ENCODE measurements at places on chromosomes 4 and X.

DNA sequence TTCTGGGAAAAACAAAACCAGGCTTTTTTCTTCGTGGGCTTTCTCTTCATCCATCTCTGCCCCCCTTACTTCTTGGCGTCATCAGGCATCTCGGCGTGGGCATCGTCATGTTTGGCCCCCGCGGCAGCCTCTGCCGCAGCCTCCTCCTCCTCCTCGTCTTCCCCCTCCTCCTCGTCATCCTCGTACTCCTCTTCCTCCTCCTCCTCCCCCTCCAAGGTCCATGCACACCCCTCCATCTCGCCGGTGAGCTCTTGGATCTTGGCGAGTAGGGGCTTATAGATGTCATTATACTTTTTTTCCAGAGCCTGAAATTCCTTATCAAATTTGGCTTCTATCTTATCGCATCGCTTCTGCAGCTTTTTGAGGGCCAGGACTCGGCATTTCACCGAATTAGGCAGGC is 488 bp downstream of the NAP1L5 start:
- H3K4me3 ChIP-seq = peak overlapping the region; percentile 81
- H3K4me1 ChIP-seq = peaks cover 17% of the 10 kb centered on the region
- peak overlapping the region; percentile 80 for H3K27ac ChIP-seq
- H3K27me3 ChIP-seq = no peaks in the 10 kb centered on the region

DNA sequence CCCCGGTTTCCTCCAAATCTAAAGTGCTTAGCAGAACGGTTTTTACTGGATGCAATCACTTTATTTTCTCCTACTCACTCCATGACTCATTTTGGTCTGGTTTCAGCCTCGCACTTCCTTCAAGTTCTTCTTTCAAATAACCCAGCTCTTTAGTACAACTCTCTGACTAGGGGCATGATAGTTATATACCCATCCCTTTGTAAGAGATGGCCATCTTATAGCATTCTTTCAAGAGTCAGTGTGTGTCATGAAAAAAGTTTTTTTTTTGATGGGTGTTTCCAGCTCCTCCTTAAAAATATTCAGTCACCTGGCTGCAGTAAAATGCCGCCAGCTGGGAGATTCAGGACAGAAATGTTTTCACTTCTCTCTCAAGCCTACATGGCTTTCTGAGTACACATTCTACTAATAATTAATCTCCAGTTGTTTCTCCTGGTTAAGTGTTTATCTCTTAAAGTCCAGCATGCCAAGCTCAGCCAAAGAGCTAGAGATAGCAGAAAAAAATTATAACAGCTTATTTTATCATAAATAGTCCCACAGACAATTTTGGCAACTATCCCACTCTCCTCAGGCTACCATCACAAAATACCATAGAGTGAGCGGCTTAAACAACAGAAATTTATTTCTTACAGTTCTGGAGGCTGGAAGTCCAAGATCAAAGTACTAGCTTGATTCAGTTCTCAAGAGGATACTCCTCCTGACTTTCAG is 139.3 kb downstream of the GASK1B start:
- no peaks in the 10 kb centered on the region for H3K27me3 ChIP-seq
- H3K27ac ChIP-seq = no peak overlapping the region
- DNase-seq = no peak
- H3K36me3 ChIP-seq = no peaks in the 10 kb centered on the region
- no peaks in the 10 kb centered on the region for H3K4me1 ChIP-seq

GRCh38 chr4:113094802-113095201 is 45.3 kb downstream of the ANK2 start:
- H3K4me3 ChIP-seq = no peak overlapping the region
- H3K27me3 ChIP-seq = peaks cover 2% of the 10 kb centered on the region
- H3K4me1 ChIP-seq = no peaks in the 10 kb centered on the region
- H3K27ac ChIP-seq = no peak overlapping the region
- no peak for DNase-seq

- no peak for DNase-seq
- no peak overlapping the region for H3K27ac ChIP-seq
- no peaks in the 10 kb centered on the region for H3K4me1 ChIP-seq
- H3K4me3 ChIP-seq = no peak overlapping the region
- no peaks in the 10 kb centered on the region for H3K36me3 ChIP-seq
- peaks cover 2% of the 10 kb centered on the region for H3K27me3 ChIP-seq
Measured at GRCh38 chrX:37676811-37677210, 8.8 kb upstream of the XK start.

DNA sequence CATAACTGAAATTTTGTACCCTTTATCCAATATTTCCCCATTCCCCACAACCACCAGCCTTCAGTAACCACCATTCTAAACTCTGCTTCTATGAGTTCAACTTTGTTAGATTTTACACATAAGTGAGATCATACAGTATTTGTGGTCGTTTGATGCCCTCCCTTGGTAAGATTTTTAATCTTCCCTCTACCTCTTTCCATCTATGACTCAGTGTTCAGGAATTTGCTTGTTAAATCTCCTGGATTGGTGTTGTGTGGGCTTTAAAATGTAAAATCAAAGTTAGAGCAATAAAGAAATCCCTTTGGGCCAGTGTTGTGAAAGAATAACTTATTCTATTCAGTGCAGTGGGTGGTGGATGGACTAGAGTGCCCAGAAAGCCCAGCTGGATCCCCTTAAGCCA is 37.4 kb downstream of the SLC16A2 start:
- no peaks in the 10 kb centered on the region for H3K4me1 ChIP-seq
- H3K4me3 ChIP-seq = no peak overlapping the region
- no peak for DNase-seq
- no peak overlapping the region for H3K27ac ChIP-seq
- H3K36me3 ChIP-seq = no peaks in the 10 kb centered on the region

DNA sequence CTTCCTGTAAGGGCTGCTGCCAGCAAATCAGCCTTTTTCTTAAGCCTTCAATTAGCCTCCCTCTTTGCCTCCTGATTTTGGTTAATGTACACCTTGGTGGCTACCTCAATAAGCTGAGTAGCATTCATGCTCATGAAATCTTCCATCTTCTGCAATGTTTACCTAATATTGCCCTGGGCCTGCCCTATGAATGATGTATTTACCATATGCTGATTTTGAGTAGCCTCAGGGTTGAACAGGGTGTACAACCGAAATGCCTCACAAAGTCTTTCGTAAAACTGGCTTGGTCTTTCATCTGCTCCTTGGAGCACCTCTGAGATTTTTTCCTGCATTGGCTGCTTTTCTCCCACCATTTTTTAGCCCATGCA is 29.8 kb downstream of the SULT1E1 start:
- no peak overlapping the region for H3K4me3 ChIP-seq
- no peak overlapping the region for H3K27ac ChIP-seq
- H3K36me3 ChIP-seq = no peaks in the 10 kb centered on the region
- DNase-seq = no peak
- H3K27me3 ChIP-seq = no peaks in the 10 kb centered on the region

- H3K36me3 ChIP-seq = no peaks in the 10 kb centered on the region
- H3K4me1 ChIP-seq = no peaks in the 10 kb centered on the region
- H3K27ac ChIP-seq = no peak overlapping the region
- no peaks in the 10 kb centered on the region for H3K27me3 ChIP-seq
- no peak for DNase-seq
Measured at GRCh38 chrX:129347291-129347690, 176.0 kb downstream of the SMARCA1 start.

GRCh38 chr4:88963817-88964216 is 93.2 kb downstream of the FAM13A start:
- H3K4me1 ChIP-seq = peaks cover 4% of the 10 kb centered on the region
- no peak for DNase-seq
- no peaks in the 10 kb centered on the region for H3K36me3 ChIP-seq
- H3K27me3 ChIP-seq = peaks cover 7% of the 10 kb centered on the region
- no peak overlapping the region for H3K27ac ChIP-seq

DNA sequence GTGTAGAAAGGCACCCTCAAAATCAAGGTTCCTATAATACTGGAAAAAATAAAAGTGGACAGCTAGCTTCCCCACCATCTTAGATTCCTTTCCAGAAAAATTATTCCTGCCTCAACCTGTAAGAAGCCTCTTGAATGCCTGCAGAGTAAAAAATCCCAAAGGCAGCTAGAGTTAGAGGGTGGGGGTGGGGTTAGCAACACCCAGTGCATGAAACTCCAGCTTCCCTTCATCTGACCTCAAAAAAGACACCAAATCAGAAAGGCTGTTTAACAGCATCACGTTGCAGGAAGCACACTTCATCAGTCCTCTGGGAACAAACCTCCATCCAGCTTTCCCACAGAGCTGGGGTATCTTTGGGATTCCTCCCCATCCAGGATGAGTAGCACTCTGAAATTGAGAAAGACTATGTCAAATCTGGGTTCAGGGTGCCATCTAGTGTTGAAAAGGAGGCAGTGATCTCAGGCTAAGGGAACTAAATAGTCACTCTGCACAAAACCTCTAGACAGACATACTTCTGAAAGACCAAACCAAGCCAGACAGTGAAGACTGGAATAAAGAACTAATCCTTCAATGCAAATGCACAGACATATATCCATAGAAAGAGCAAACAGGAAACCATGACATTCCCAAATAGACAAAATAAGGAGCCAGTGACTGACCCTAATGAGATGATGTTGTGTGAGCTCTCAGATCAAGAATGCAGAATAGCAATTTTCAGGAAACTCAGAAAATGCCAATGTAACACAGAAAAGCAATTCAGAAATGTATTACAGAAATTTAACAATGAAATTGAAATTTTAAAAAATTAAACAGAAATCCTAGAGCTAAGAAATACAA is 97.9 kb downstream of the ARHGEF9 start:
- H3K27me3 ChIP-seq = no peaks in the 10 kb centered on the region
- peaks cover 6% of the 10 kb centered on the region for H3K4me1 ChIP-seq
- peaks cover 44% of the 10 kb centered on the region for H3K36me3 ChIP-seq
- no peak overlapping the region for H3K27ac ChIP-seq
- DNase-seq = peak; percentile 24

- H3K4me3 ChIP-seq = no peak overlapping the region
- peaks cover 87% of the 10 kb centered on the region for H3K4me1 ChIP-seq
- H3K27ac ChIP-seq = peak overlapping the region; percentile 6
- peaks cover 75% of the 10 kb centered on the region for H3K36me3 ChIP-seq
- DNase-seq = no peak
Measured at GRCh38 chr4:82360298-82361177, 13.3 kb downstream of the HNRNPD start.

GRCh38 chrX:95536111-95536510 is 1148.5 kb upstream of the DIAPH2 start:
- no peak overlapping the region for H3K4me3 ChIP-seq
- no peak for DNase-seq
- no peak overlapping the region for H3K27ac ChIP-seq
- H3K27me3 ChIP-seq = no peaks in the 10 kb centered on the region

DNA sequence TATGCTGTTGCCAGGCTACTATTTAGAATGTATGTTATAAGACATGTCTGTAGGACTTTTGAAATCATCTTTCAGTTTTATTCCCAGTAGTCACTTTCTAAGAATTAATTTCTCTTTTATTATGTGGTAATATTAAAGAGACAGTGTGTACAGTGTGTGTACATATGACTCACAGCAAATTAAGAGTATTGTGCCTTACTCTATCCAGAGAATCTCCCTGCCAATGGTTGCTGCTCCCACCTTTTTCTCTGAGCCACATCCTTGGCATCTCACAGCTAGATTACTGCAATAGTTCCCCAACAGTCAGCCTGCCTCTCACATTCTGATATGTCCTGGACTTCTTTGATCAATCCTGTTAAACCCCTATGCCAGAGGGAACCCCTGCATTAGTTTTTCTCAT is 114.5 kb downstream of the ANXA5 start:
- peaks cover 15% of the 10 kb centered on the region for H3K27me3 ChIP-seq
- no peak for DNase-seq
- H3K27ac ChIP-seq = no peak overlapping the region
- H3K4me3 ChIP-seq = no peak overlapping the region

DNA sequence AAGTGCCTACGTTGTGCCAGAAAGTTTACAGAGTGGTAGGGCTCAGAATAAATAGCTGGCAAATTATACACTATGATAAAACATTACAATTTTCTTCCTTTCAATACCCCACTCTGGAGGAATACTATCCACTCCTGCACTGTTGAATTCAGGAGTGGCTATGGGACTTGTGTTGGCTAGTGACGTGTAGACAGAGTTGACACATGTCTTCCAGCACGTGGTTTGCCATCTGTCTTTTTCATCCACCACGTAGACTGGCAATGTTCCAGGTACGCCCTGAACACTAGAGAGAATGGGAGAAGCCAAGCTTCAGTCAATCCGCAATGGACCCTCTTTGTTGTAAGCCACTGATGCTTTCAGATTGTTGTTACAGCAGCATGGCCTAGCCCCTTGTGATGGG is 168.8 kb upstream of the RBPJ start:
- H3K27me3 ChIP-seq = peaks cover 10% of the 10 kb centered on the region
- H3K36me3 ChIP-seq = no peaks in the 10 kb centered on the region
- DNase-seq = no peak
- no peak overlapping the region for H3K4me3 ChIP-seq

- no peaks in the 10 kb centered on the region for H3K27me3 ChIP-seq
- H3K36me3 ChIP-seq = no peaks in the 10 kb centered on the region
- H3K4me1 ChIP-seq = no peaks in the 10 kb centered on the region
- H3K27ac ChIP-seq = no peak overlapping the region
Measured at GRCh38 chr4:57234252-57234775, 124.1 kb upstream of the IGFBP7 start.

- no peak for DNase-seq
- no peak overlapping the region for H3K27ac ChIP-seq
- H3K4me3 ChIP-seq = no peak overlapping the region
- H3K36me3 ChIP-seq = no peaks in the 10 kb centered on the region
Measured at GRCh38 chr4:132540268-132540667, 608.8 kb upstream of the PCDH10 start.

DNA sequence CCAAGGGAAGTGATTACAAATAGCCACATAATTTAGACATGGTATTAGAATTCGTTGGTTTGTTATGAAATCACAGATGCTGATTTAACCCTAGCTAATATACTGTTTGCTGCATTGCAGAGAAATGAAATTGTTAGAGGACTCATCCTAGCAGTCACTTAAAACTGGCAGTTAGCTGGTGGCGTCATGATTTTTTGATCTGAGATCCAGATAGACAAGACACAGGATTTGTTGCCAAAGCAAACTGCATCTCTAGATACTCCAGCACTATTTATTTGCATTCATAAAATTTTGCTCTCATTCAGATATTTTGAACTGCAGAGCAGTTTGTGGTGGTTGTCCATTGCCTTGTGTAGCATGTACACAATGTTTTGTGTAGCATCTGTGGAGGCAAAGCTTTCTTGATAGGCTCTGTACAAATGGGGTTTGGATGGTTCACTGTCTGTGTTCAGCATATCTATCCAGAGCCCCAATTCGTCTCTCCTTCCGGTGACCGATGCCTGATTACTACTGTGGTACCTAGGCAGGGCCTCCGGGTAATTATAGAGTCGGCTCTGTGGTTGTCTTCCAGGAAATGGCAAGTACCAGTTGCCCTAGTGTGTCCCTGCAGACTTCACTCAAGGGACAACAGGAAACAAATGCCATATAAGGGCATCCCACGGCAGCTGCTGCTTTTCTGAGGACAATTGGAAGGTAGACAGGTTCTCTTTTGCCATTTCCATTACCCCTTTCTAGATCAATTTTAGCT is 30.1 kb upstream of the SPARCL1 start:
- peak; percentile 85 for DNase-seq
- peaks cover 3% of the 10 kb centered on the region for H3K36me3 ChIP-seq
- no peaks in the 10 kb centered on the region for H3K27me3 ChIP-seq
- H3K4me1 ChIP-seq = peaks cover 37% of the 10 kb centered on the region
- H3K27ac ChIP-seq = peak overlapping the region; percentile 68

Data from activated CD8-positive, alpha-beta T cell treated with anti-CD3 and anti-CD28 coated beads, Interleukin-2, amount 10 ng/mL, durations not matched to agents 7 days and 5 days (primary cell).